ENCODE measurements at places on chromosomes 6 and 20. TPM values are rescaled to one million over a fixed set of nuclear protein-coding genes. Genes with fewer than 3 reads are reported as not detected.

ILRUN gene
- 83.4 TPM for total RNA-seq

MOXD1 gene
- total RNA-seq: 4.2 TPM

ADGRG6 gene
- total RNA-seq: 15.1 TPM

HLA-DQB2 gene
- total RNA-seq: 4.3 TPM

EGFL8 gene
- 16.9 TPM for total RNA-seq

MCM8 gene
- 4.4 TPM for total RNA-seq

All from posterior vena cava (tissue), 2 donors.